Neural progenitor cell (in vitro differentiated cells): ENCODE measurements at places on chromosomes 1 and 21. TPM values are rescaled to one million over a fixed set of nuclear protein-coding genes. Genes with fewer than 3 reads are reported as not detected.

Gene FAM163A
- 0.11 and 0.40 TPM in 2 replicates for total RNA-seq

Gene SMPDL3B
- total RNA-seq, result 1.2 and 3.9 TPM in 2 replicates

GRCh38 chr1:152148981-152149380 lies 10.0 kb downstream of the RPTN start:
- no peak overlapping the region for H3K27ac ChIP-seq
- no peak overlapping the region for H3K4me3 ChIP-seq
- no peaks in the 10 kb centered on the region for H3K4me1 ChIP-seq
- H3K27me3 ChIP-seq, result no peaks in the 10 kb centered on the region
- no peaks in the 10 kb centered on the region for H3K36me3 ChIP-seq
- no peak for DNase-seq

- no peaks in the 10 kb centered on the region for H3K36me3 ChIP-seq
- H3K27me3 ChIP-seq, result no peaks in the 10 kb centered on the region
Measured at GRCh38 chr1:18798946-18799345, 60.5 kb downstream of the TAS1R2 start.

GRCh38 chr1:82449506-82450057 lies 648.8 kb downstream of the ADGRL2 start:
- DNase-seq, result peak; percentile 25
- H3K27ac ChIP-seq, result no peak overlapping the region
- no peak overlapping the region for H3K4me3 ChIP-seq
- no peaks in the 10 kb centered on the region for H3K36me3 ChIP-seq
- peaks cover 9% of the 10 kb centered on the region for H3K4me1 ChIP-seq

DNA sequence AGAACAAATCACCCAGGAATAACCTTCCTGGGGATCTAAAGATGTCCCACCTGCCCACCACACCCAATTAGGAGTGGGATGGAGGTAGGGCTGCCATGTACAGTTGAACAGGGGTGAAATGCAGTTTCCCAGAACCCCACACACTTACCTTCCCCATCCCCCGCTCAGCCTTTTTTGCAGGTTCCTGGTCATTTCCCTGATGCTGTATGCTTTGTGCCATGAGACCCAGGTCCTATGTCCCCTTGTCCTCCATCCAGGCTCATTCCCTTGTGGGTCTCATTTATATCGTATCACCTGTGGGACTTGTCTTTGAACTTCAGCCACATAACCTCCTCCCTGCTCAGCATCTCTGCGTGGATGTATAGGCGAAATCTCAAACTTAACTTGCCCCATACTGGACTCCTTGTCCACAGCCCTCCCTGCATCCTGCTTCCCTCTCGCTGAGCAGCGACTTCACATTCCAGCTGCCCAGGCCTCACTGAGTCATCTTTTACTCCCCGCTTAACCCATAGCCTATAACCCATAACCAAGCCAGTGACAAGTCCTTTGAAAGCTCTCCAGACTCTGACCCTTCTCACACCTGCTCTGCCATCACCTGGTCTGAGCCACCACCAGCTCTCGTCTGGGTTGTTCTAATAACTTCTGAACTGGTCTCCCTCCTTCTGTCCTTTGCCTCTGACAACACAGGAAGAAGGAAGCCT lies 4.7 kb downstream of the LDLRAD2 start:
- DNase-seq, result no peak
- H3K36me3 ChIP-seq, result no peaks in the 10 kb centered on the region
- H3K27ac ChIP-seq, result no peak overlapping the region
